Mesenchymal stem cell (in vitro differentiated cells and primary cell): ENCODE measurements at places on chromosomes 5 and 9.

- H3K4me1 ChIP-seq, result no peaks in the 10 kb centered on the region
- H3K36me3 ChIP-seq, result no peaks in the 10 kb centered on the region
- H3K27me3 ChIP-seq, result no peaks in the 10 kb centered on the region
- H3K27ac ChIP-seq, result no peak overlapping the region
Measured at GRCh38 chr5:162811071-162811470, 626.3 kb upstream of the CCNG1 start.

GRCh38 chr9:89996773-89997172 lies 392.0 kb downstream of the GADD45G start:
- DNase-seq, result no peak
- peaks cover 6% of the 10 kb centered on the region for H3K27me3 ChIP-seq
- peaks cover 23% of the 10 kb centered on the region for H3K4me1 ChIP-seq
- no peak overlapping the region for H3K27ac ChIP-seq
- H3K4me3 ChIP-seq, result no peak overlapping the region
- no peaks in the 10 kb centered on the region for H3K36me3 ChIP-seq

- peaks cover 30% of the 10 kb centered on the region for H3K36me3 ChIP-seq
- no peaks in the 10 kb centered on the region for H3K27me3 ChIP-seq
- H3K27ac ChIP-seq, result peak overlapping the region; percentile 82
Measured at GRCh38 chr5:150153957-150154617, 1.6 kb downstream of the PDGFRB start.

GRCh38 chr5:126168785-126169184 lies 254.4 kb upstream of the GRAMD2B start:
- H3K27ac ChIP-seq, result no peak overlapping the region
- H3K36me3 ChIP-seq, result no peaks in the 10 kb centered on the region
- no peak overlapping the region for H3K4me3 ChIP-seq
- no peak for DNase-seq

- no peak overlapping the region for H3K4me3 ChIP-seq
- H3K36me3 ChIP-seq, result no peaks in the 10 kb centered on the region
- no peaks in the 10 kb centered on the region for H3K4me1 ChIP-seq
Measured at GRCh38 chr9:107358986-107359385, 75.9 kb downstream of the RAD23B start.

- H3K4me3 ChIP-seq, result no peak overlapping the region
- no peak overlapping the region for H3K27ac ChIP-seq
- peaks cover 6% of the 10 kb centered on the region for H3K27me3 ChIP-seq
- no peak for DNase-seq
Measured at GRCh38 chr5:135016861-135017290, 17.2 kb downstream of the PITX1 start.

GRCh38 chr5:38780316-38780715 lies 65.5 kb upstream of the OSMR start:
- H3K36me3 ChIP-seq, result no peaks in the 10 kb centered on the region
- H3K27me3 ChIP-seq, result no peaks in the 10 kb centered on the region
- no peak overlapping the region for H3K27ac ChIP-seq
- no peak overlapping the region for H3K4me3 ChIP-seq
- DNase-seq, result peak; percentile 40

GRCh38 chr5:163609910-163610309 lies 104.5 kb downstream of the MAT2B start:
- H3K27ac ChIP-seq, result no peak overlapping the region
- no peak overlapping the region for H3K4me3 ChIP-seq
- H3K27me3 ChIP-seq, result no peaks in the 10 kb centered on the region
- no peaks in the 10 kb centered on the region for H3K4me1 ChIP-seq
- no peak for DNase-seq
- no peaks in the 10 kb centered on the region for H3K36me3 ChIP-seq

GRCh38 chr5:72633041-72633445 lies 125.8 kb upstream of the ZNF366 start:
- peak; percentile 50 for DNase-seq
- H3K4me3 ChIP-seq, result no peak overlapping the region
- H3K36me3 ChIP-seq, result no peaks in the 10 kb centered on the region
- no peaks in the 10 kb centered on the region for H3K27me3 ChIP-seq

GRCh38 chr5:912280-913091 lies 19.8 kb downstream of the TRIP13 start:
- peak overlapping the region; percentile 43 for H3K4me3 ChIP-seq
- peaks cover 13% of the 10 kb centered on the region for H3K4me1 ChIP-seq
- no peaks in the 10 kb centered on the region for H3K27me3 ChIP-seq
- no peak overlapping the region for H3K27ac ChIP-seq

GRCh38 chr9:72041775-72042194 lies 18.6 kb downstream of the C9orf57 start:
- no peaks in the 10 kb centered on the region for H3K4me1 ChIP-seq
- H3K36me3 ChIP-seq, result no peaks in the 10 kb centered on the region
- H3K4me3 ChIP-seq, result no peak overlapping the region
- no peak for DNase-seq
- H3K27me3 ChIP-seq, result peaks cover 27% of the 10 kb centered on the region
- no peak overlapping the region for H3K27ac ChIP-seq

GRCh38 chr5:153866176-153866575 lies 172.5 kb downstream of the FAM114A2 start:
- no peaks in the 10 kb centered on the region for H3K4me1 ChIP-seq
- no peak overlapping the region for H3K4me3 ChIP-seq

DNA sequence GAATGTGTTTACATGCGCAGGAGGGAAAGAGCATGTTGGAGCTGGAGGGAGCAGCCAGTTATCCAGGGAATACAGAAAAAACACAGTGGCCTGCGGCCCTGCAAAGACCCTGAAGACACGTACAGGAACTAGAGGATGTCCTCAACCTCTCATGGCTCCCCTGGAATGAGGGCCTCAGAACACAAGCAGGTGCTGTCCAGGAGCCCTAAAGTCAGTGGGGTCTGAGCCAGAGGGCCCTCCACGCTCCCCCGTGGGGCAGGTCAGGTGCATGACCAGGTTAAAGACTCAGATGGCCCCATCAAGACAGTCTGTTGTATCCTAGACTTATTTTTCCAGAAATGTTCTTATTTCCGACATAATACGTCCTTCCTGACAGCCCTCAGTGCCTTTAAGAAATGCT lies 106.9 kb downstream of the ROR2 start:
- no peak overlapping the region for H3K27ac ChIP-seq
- H3K4me3 ChIP-seq, result no peak overlapping the region
- peaks cover 29% of the 10 kb centered on the region for H3K4me1 ChIP-seq
- no peak for DNase-seq

- H3K27ac ChIP-seq, result no peak overlapping the region
- no peaks in the 10 kb centered on the region for H3K36me3 ChIP-seq
- H3K4me1 ChIP-seq, result peaks cover 1% of the 10 kb centered on the region
- H3K4me3 ChIP-seq, result no peak overlapping the region
- H3K27me3 ChIP-seq, result peaks cover 37% of the 10 kb centered on the region
Measured at GRCh38 chr9:122193651-122194050, 33.9 kb downstream of the MORN5 start.

- no peaks in the 10 kb centered on the region for H3K27me3 ChIP-seq
- peaks cover 56% of the 10 kb centered on the region for H3K36me3 ChIP-seq
- no peak overlapping the region for H3K4me3 ChIP-seq
- no peak for DNase-seq
Measured at GRCh38 chr9:127546125-127546832, 65.8 kb upstream of the STXBP1 start.

- H3K4me3 ChIP-seq, result no peak overlapping the region
- DNase-seq, result no peak
- peaks cover 4% of the 10 kb centered on the region for H3K36me3 ChIP-seq
- peaks cover 23% of the 10 kb centered on the region for H3K4me1 ChIP-seq
- no peak overlapping the region for H3K27ac ChIP-seq
- H3K27me3 ChIP-seq, result peaks cover 12% of the 10 kb centered on the region
Measured at GRCh38 chr9:99026956-99027298, 78.0 kb upstream of the TGFBR1 start.

DNA sequence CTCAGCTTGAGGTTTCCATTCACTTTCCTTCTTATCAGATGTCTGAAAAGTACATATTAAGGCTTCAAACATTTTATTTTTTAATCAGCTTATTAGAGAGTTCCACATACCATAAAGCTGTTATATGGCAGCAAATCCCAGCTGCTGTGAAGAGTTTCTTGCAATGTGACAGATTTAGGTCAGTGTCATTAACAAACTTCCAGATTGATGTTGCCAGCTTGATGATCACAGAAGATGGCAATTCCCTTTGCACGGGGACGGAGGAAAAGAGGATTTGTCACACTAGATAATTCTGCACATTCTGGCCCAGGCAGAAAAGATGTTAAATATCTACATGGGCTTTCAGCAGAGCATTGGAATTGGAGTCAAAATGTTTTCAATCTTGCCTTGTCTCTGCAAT lies 215.8 kb downstream of the BRINP1 start:
- H3K27me3 ChIP-seq, result no peaks in the 10 kb centered on the region
- H3K36me3 ChIP-seq, result no peaks in the 10 kb centered on the region
- no peak overlapping the region for H3K27ac ChIP-seq
- no peak for DNase-seq

GRCh38 chr9:122835313-122835731 lies 6.9 kb upstream of the PDCL start:
- H3K27ac ChIP-seq, result no peak overlapping the region
- no peaks in the 10 kb centered on the region for H3K4me1 ChIP-seq
- H3K27me3 ChIP-seq, result no peaks in the 10 kb centered on the region
- H3K4me3 ChIP-seq, result no peak overlapping the region
- no peak for DNase-seq
- H3K36me3 ChIP-seq, result no peaks in the 10 kb centered on the region

GRCh38 chr5:147949711-147950573 lies 43.6 kb upstream of the C5orf46 start:
- no peaks in the 10 kb centered on the region for H3K4me1 ChIP-seq
- DNase-seq, result peak; percentile 65
- no peak overlapping the region for H3K4me3 ChIP-seq

- no peak for DNase-seq
- H3K4me3 ChIP-seq, result no peak overlapping the region
- H3K27ac ChIP-seq, result no peak overlapping the region
Measured at GRCh38 chr5:156396830-156397081, 69.8 kb downstream of the SGCD start.

DNA sequence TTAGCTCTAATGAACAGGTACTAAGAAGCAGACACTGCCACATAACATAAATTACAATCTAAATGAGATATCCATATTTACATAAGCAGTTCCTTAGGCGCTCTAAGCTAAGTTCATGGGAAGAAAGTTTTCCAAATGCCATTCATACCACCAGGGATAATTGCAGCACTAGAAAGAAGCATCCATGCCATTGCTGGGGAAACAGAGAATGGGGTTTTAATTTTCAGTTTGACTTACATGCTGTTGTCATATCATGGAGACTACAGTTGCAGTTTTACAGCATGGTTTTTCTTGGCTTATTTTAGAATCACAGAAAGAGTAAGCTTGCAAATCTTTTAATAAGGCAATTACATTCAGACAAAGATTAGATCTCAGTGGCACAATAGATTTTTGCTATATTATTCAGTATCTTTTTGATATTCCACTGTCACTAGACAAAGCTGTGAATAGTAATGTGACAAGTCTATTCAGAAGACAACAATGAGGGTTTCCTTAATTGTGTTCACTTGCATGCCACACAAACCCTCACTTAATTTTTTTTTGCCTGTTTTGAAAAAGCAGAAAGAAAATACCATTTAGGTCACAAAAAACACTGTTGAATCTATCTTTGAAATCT lies 108.4 kb upstream of the ELAVL2 start:
- H3K27ac ChIP-seq, result no peak overlapping the region
- DNase-seq, result no peak
- no peaks in the 10 kb centered on the region for H3K27me3 ChIP-seq
